Activated CD4-positive, alpha-beta T cell treated with anti-CD3 and anti-CD28 coated beads for 24 hours (primary cell): ENCODE measurements at places on chromosomes 12 and 14.

GRCh38 chr14:33777681-33778080, 173.2 kb downstream of the EGLN3 start:
- DNase-seq, result no peak

DNA sequence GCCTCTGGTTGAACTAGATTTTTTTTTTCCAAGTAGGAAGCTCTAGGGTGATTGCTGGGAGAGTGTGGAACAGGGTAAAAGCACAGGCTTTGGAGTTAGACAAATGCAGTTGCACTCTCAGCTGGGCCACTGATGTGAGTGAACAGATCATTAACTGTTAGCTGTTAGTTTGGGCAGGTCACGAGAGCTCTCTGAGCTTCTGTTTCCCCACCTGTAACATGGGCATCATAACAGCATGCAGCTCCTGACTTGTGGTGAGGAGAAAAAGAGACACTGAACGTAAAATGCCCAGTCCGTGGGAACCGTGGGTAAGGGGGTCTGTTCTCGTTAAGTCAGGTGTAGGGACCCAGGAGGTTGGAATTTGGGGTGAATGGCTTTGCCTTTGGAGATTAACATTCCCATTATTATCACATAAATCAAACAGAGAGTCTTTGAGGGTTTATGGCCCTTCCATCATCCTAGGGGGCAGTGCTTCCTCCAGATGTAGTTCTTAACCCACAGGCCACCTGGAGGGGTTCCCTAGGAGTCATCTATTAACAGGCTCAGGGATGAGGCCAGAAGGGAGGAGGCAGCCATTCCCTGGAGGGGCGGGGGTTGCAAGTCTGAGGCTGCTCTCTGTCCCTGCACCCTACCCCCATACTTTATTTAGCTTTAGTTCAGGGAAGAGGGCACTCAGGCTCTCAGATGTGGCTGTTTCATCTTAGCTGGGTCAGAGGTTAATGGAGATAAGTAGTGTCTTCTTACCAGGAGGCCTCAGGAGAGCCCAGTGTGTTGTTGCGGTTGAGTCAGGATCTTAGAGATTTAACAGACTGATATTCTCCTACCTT, 135.2 kb downstream of the DACT1 start:
- DNase-seq, result no peak

DNA sequence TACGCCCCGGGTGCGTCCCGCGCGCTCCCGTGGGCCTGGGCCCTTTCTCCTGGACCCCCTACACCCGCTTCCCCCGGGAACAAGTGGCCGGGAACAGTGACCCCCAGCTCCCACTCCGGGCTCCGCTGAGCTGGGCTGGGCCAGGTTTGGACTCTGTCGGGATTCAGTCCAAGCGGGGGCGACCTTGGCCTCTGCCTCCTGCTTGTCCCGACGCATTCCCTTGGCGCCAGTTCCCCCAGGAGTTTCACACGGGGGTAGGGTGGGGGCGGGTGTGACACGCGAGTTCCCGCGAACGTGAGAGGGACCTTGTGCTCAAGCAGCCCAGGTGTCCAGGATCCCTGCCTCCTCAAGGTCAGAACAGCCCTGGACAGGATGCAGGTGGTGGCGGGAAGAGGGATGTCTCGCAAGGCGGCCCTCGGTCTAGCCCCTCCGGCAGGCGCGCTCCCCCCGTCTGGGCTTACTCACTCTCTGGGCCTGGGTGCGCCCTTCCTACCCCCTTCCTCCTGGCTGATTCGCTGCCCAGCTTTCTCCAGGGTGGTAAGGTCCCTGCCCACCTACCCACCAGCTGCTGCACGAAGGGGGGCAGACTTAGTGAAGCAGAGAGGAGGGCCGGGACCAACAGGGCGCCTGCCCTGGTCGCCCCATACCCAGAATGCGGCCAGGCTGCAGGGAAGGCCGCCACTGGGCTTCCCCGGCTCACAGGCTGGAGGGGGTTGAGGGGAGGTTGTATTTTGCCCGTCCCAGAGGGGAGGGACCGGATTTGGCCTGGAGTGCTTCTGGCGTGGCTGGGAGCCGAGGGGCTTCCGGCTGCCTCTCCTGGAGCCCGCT, 862 bp downstream of the CRIP2 start:
- no peak for DNase-seq

DNA sequence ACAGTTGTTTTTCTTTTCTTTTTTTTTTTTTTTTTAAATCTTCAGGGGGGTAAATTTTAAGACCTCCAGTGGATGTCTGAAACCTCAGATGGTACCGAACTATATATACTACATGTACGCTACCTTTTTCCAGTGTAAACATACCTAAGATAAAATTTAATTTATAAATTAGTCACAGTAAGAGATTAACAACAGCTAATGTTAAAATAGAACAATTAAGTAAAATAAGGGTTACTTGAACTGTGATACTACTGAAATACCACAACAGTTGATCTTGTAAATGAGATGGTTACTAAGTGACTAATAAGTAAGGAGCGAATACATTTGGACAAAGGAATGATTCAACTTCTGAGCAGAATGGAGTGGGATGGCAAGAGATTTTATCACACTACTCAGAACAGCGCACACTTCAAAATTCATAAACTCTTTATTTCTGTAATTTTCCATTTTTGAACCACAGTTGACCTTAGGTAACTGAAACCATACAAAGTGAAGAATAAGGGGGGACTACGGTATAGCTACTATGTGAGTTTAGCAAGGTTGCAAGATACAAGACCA, 80.5 kb upstream of the PCED1B start:
- no peak for DNase-seq

GRCh38 chr12:73383584-73384222, 1111.5 kb downstream of the TRHDE start:
- no peak for DNase-seq

GRCh38 chr12:132426349-132427173, 63.4 kb upstream of the FBRSL1 start:
- DNase-seq, result no peak

- no peak for DNase-seq
These were observed 2.2 kb upstream of the LAG3 start for GRCh38 chr12:6770094-6770493.

- no peak for DNase-seq
These were observed 72.2 kb downstream of the TMEM132C start for GRCh38 chr12:128339126-128339520.

- no peak for DNase-seq
These were observed 207.5 kb downstream of the SPTSSA start for GRCh38 chr14:34254571-34254970.

DNA sequence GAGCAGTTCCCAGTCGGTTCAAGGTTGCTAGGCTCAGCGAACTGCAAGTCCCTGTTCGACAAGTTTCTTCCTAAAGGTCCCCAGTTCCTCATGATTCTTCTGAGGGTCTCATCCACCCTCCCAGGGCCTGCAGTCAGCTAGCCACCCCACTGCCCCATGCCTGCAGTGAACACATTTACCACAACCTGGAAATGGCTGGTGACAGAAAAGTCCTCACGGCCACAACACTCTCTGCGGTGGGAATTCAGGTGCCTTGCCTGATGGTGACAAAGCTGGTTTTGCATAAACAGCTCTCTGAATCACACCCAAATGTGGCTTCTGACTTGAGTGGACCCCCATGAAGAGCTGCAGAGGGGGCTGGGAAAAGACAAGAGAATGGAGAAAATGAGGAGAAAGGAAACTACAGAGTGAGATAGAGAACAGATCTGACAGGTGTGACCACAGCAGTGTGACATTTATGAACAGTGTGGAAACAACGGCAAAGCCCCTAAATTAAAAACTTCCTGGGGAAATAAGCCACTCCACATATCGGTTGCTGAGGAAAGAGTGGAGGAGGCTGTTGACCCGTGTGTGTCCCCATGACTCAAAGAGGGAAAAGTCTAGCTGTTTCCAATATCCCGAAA, 1.3 kb upstream of the CD27 start:
- DNase-seq, result no peak

GRCh38 chr14:102590667-102591099, 1.8 kb upstream of the RCOR1 start:
- no peak for DNase-seq

GRCh38 chr14:33711811-33712216, 239.1 kb downstream of the EGLN3 start:
- no peak for DNase-seq

GRCh38 chr12:127233016-127233415, 1034.0 kb upstream of the TMEM132C start:
- DNase-seq, result no peak

DNA sequence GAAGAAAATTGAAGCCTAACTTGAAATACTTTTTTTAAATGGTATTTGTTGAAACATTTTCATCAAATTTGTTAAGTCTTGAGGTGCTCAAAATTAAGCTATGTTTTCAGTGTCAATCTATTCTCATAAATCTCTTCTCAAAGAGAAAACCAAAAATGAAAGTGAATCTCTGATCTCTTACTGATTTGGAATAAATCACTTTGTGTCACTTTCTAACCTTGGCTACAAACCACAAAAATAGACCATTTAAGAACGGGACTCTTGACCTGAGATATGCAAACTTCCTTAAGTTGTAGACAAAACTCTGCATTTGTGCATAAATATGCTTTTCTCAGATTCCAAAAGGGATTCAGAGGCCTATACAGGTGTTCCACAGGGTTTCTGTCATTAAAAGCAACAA, 192.9 kb downstream of the SEC23A start:
- DNase-seq, result no peak

- no peak for DNase-seq
These were observed 60.3 kb upstream of the DLK1 start for GRCh38 chr14:100666403-100666802.

DNA sequence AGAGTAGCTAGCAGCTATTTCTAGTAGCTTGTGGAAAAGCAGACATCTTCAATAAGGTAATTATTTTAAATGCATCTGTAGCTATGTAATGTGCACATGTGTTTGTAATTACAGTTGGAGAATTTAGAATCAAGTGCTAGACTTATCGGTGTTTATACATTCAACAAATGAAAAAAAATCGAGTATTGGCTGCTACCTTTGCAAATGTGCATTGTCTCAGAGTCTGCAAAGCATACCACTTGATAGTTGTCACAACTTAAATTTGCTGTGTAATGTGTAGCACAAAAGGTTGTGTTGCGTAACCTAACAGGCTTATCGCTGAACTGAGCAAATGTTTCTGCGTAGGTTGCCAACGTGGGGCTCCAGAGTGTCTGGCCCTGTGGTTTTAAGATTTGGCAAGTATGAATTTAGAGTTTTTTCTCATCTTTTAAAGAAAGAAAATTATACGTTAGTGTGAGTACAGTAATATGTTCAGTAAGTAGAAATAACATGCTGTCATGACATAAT, 44.3 kb downstream of the TMTC2 start:
- DNase-seq, result no peak

DNA sequence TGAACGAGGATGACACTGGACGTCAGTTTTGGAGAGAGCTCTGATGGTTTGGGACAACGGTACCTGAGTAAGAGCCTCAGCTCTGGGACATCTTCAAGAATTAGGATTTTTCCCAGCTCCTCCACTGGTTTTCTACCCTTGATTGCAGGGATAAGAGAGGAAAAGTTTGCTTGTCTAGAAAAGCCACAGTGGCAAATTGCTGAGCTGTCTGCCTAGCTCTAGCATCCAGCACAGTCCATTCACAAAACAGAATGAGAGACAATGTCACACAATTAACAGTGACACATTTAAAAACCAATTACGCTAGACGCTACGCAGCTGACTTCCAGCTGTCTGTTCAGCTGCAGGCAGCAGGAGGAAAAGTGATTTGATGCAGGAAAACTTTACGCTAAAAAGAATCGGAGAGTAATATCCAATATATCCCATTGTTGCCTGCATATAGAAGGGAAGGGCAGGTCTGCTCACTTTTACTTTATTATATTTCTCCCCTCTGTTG, 168.1 kb upstream of the PRICKLE1 start:
- DNase-seq, result no peak

DNA sequence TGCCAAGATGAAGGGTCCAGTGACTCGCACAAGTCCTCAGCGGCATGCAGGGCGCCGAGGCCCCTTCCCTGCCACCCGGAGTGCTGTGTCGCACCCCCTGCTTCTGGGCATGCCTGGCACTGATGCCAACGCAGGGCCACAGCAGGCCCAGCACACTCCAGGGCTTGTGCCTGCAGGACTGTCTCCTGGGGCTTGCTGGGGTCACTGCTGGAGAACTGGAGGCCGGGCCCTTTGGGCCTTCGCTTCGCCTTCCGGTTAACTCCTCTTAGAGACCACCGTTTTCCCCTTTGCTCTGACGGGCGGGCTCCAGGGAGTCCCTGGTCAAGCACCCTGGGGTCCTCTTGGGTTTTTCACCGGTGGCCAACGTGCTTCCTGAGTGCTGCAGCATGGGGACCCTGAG, 79.6 kb downstream of the WDR20 start:
- DNase-seq, result no peak

DNA sequence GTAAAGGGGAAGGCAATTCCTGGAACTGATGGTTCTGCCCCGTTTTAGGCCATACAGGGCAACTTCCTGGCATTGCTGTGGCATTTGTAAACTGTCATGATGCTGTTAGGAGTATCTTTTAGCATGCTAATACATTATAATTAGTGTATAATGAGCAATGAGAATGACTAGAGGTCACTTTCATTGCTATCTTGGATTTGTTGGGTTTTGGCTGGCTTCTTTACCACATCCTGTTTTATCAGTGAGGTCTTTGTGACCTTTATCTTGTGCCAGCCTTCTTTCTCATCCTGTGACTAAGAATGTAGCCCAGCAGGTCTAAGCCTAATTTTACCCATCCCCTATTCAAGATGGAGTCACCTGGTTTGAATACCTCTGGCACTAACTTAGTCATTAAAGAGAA, 51.2 kb downstream of the TESPA1 start:
- no peak for DNase-seq

DNA sequence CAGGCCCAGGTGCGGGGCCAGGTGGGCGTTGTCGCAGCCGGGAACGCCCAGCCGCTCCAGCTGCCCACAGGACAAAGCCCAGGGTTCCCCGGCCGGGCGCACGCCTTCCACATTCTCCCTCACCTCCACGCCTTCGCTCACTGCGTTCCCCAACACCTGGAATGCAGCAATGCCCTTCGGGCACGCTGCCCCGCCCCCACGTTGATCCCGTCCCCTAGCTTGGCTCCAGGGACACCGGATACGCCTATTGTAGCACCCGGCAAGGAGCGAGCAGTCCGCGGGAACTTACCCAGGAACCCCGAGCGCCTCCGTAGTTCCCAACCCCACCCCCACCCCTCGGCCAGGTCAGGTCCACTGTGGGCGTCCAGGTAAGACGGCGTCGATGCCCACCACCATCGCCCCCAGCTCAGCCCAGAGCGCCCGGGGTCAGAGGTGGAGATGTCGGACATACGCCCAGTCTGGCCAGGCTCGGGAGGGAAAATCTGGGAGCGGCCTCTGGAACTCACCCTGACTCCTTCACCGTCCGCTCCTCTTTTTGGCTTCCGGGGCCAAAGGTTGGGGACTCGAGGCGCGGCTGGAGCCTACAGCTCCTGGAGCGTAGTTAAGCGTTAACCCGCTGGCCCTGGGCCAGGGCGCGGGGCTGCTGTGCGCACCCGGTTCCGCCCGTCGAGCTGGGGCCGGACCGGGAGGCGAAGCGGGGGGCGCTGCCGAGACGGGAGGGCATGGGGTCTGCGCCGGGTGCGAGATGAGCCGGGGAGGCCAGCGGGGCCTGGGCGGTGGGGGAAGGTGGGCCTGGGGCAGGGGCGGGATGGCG, 594 bp upstream of the CEP170B start:
- no peak for DNase-seq
